Uterus (tissue), 4 donors: ENCODE measurements at places on chromosomes 4 and X.

DNA sequence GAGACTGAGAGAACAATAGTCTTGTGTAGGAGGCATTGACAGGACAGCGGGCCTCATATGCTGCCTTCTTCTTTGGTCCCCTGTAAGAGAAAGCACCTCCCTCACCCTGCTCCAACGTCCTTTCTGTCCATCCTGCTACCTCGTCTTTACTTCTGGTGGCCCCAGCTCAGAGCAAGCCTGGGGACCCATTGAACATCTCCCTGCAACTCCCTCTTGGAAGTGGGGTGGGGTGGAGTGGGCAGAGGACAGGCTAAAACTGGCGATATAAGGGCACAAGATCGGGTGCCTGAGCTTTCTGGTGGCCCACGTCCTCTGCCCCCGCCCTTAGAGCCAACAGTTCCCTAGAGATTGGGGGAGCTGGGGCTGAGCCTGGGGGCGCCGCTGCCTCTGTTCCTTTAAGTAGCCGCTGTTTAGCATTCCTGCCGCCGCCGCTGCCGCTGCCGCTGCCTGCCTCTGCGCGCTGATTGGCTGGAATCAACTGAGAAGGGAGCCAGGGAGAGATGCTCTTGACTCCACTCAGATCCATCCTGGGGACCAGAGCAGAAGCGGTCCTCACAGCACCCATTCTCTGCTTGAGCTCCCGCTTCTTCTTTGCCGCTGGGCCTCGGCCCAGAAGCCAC is at the start of gene DLG3:
TSS of gene DLG3 (plus strand) at position 510 of the 620 bp plus-strand sequence. CDS start 367 bp downstream, outside the sequence.
- H3K36me3 ChIP-seq, result no peaks in the 10 kb centered on the region
- DNase-seq, result no peak
- H3K4me3 ChIP-seq, result no peak within 1 kb of the TSS
- H3K27ac ChIP-seq, result no peak within 1 kb of the TSS
- peaks cover 2% of the 10 kb centered on the region for H3K27me3 ChIP-seq

- H3K27me3 ChIP-seq, result no peaks in the 10 kb centered on the region
- no peak for DNase-seq
- no peaks in the 10 kb centered on the region for H3K36me3 ChIP-seq
- H3K4me3 ChIP-seq, result no peak overlapping the region
- no peak overlapping the region for H3K27ac ChIP-seq
These were observed 24.2 kb downstream of the PCDH7 start for GRCh38 chr4:30744386-30744785.

- H3K27me3 ChIP-seq, result no peaks in the 10 kb centered on the region
- no peak overlapping the region for H3K27ac ChIP-seq
- H3K4me1 ChIP-seq, result no peaks in the 10 kb centered on the region
- no peaks in the 10 kb centered on the region for H3K36me3 ChIP-seq
- no peak for DNase-seq
These were observed 221.0 kb downstream of the NAF1 start for GRCh38 chr4:162945713-162946112.

DNA sequence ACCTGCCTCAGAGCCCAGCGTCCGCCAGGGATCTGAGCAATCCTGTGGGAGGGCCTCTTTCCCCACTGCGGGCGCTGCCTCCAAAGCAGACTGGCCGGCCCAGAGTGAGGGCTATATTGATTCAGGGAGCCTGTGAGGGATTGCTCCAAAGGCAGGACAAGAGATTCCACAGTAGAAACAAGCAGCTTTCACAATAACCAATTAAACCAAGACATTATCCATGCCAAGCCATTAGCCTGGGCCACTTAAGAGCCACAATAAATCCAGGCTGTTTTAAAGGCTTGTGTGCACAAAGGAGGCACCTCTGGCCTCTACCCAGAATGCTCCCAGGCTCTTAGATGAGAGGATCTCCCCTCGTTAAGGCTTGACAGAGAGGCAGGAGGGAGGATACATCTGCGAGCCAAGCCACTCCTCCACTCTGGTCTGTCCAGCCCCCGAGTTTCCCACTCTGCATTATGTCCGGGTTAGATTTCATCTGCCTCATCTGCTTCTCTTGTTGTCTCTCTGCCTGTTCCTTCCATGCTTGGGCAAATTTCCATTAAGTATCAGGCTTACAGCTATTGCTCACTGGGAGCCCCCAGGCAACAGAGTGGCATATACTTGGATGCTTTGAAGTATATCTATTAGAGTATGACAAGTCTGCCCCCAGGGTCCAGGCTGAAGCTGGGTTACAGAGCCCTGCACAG is 357.9 kb downstream of the UNC5C start:
- H3K4me3 ChIP-seq, result no peak overlapping the region
- H3K4me1 ChIP-seq, result no peaks in the 10 kb centered on the region
- peak; percentile 32 for DNase-seq

DNA sequence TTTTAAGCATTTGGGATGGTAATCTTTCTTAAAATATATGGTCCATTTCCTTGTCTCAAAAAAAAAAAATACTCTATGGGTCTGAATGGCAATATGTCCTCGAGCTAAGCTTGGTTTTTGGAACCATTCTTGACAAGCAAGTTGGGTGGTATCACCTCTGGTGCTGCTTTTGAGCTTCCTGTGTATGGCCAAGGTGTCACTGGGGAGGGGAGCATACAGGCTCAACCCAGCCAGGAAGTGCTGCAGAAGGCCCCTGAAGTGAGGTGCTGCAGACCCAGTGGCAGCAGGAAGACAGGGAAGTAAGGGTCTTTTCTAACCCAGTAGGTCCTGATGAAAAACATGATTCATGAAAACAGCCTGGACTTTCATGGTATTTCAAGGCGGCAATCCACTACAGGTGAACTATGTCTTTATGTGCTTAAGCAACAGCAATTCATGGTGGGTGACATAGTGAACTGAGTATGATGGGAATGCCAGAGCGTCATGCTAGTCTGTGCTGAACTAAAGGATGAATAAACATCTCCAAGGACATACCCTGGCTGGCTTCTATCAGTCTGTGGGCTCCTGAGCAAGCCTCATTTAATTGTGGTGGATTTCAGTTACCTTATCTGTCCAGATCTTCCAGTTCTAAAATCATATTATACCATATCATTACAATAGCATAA is 15.1 kb downstream of the TRAPPC2 start:
- H3K36me3 ChIP-seq, result no peaks in the 10 kb centered on the region
- H3K4me3 ChIP-seq, result no peak overlapping the region
- peak overlapping the region; percentile 63 for H3K27ac ChIP-seq
- no peaks in the 10 kb centered on the region for H3K27me3 ChIP-seq
- DNase-seq, result no peak

- no peaks in the 10 kb centered on the region for H3K4me1 ChIP-seq
- no peak for DNase-seq
- H3K4me3 ChIP-seq, result no peak overlapping the region
- no peaks in the 10 kb centered on the region for H3K27me3 ChIP-seq
- no peak overlapping the region for H3K27ac ChIP-seq
These were observed 98.5 kb downstream of the CENPC start for GRCh38 chr4:67446811-67447210.

- H3K4me3 ChIP-seq, result no peak overlapping the region
- no peak for DNase-seq
- H3K27me3 ChIP-seq, result no peaks in the 10 kb centered on the region
- H3K4me1 ChIP-seq, result no peaks in the 10 kb centered on the region
- H3K27ac ChIP-seq, result no peak overlapping the region
These were observed 29.4 kb upstream of the NDP start for GRCh38 chrX:44002567-44002966.

DNA sequence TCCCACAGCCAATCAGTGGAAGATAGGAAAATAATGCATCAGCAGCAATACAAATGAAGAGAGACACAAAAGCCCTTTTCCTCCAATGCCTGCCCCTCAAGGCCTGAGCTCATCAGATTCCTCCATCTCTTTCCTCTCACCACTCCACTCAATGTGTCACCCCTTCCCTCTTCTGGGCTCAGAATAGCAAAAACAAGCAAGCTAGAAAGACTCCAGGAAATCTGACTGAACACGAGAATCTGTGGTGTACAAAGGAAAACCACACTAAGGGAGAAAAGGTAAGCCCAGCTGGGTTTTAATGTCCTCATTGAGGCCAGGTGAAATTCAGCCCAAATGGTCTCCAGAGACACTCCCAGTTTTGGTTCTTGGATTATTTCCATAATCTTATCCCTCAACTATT is 46.3 kb downstream of the ARHGEF9 start:
- no peak overlapping the region for H3K4me3 ChIP-seq
- no peak overlapping the region for H3K27ac ChIP-seq
- no peak for DNase-seq
- H3K4me1 ChIP-seq, result no peaks in the 10 kb centered on the region

GRCh38 chr4:67087897-67088296 is 457.4 kb downstream of the CENPC start:
- DNase-seq, result no peak
- no peaks in the 10 kb centered on the region for H3K27me3 ChIP-seq
- H3K4me1 ChIP-seq, result no peaks in the 10 kb centered on the region
- H3K4me3 ChIP-seq, result no peak overlapping the region

GRCh38 chrX:73028876-73029275 is 26.1 kb downstream of the PABPC1L2B start:
- H3K4me1 ChIP-seq, result no peaks in the 10 kb centered on the region
- DNase-seq, result no peak
- no peaks in the 10 kb centered on the region for H3K36me3 ChIP-seq
- no peak overlapping the region for H3K27ac ChIP-seq
- H3K27me3 ChIP-seq, result no peaks in the 10 kb centered on the region
- no peak overlapping the region for H3K4me3 ChIP-seq

DNA sequence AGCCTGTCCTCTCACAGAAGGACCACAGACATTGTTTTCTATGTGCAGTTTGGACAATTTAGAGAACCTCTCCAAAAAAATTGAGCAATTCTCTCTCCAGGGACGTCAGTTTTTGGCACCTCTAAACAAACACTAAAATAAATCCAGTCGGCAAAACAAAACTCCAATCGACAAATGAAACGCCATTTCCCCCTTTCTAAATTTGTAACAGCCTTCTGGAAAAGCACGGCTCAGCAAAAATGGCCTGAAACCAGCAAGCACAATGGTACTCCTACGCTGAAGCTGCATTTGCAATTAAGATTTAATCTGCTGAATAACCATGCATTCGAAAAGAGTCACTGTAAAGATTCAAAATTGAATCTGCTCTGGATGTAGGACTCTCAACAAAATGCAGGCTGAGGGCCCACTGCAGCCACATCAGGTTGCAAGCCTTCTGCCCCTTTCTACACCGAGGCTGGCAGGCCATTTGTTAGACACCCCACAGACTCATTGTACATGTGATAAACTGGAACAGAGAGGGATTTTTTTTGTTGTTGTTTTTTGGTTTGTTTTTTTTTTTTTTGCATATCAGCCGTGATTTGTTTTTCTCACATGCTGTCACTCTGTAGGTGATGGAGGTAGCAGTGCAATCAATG is 79.9 kb upstream of the MAP3K15 start:
- no peaks in the 10 kb centered on the region for H3K36me3 ChIP-seq
- peak; percentile 26 for DNase-seq
- H3K27me3 ChIP-seq, result no peaks in the 10 kb centered on the region
- peak overlapping the region; percentile 11 for H3K27ac ChIP-seq
